ENCODE measurements at places on chromosomes 5 and 9. TPM values are rescaled to one million over a fixed set of nuclear protein-coding genes. Genes with fewer than 3 reads are reported as not detected.
A peak's percentile ranks its signal among the peaks of the same experiment; 100 is the strongest.

Gene FAM221B
- not detected for total RNA-seq

- DNase-seq: no peak
Measured at GRCh38 chr9:25254051-25254450, 424.2 kb downstream of the TUSC1 start.

DNA sequence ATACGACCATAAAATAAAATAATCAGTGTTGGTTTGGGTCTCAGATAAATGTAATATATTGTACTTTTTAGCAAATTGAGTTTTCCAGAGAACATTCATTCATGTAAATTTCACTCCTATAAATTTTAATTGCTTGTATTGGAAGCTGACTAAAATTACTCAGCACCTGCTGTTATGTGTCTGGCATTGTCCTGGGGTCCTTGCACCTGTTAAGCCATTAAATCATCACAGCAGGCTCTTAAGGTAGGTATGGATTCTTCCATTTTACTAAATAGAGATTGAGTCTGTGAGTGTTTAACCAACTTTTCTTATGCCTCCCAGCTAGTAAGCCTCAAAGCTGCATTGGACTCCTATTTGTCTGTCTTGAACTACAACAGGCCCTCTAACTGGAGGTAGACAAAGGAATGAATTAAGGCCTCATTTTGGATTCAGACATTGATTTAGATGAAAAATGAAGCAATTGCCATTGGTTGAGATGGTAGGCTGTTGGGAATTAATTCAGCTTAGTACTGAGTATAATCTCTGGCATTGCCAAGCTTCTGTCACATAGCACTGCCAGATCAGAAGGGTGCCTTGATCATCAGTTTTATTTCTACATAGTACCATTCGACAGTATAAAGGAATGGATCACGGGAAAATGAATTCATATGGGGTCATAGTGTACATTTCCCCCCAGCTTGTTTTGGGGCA lies 78.9 kb downstream of the PARP8 start:
- DNase-seq: no peak

DNA sequence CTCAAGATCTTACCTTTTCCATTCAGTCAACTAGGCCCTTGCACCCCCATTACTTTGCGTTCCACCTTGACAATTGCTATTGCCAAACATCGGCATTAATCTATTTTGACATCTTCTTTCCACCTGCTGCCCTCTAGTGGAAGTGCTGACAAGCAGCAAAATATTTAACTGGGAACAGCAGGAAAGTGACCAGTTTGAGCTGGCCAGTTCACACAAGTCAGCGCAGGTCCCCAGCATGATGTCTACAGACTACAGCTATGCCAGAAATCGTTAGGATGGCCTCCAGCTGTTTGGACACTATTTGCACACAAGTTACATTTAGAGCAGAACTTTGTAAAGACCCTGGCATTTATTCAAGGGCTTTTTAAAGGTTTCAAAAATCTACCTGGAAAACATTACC lies 160.1 kb downstream of the GHR start:
- DNase-seq: peak; percentile 80

Gene TAF1L
- not detected for total RNA-seq

- DNase-seq: no peak
Measured at GRCh38 chr9:27203783-27204182, 93.2 kb downstream of the EQTN start.

- DNase-seq: no peak
Measured at GRCh38 chr9:96100385-96101300, 201.3 kb downstream of the HSD17B3 start.

- DNase-seq: no peak
Measured at GRCh38 chr5:88693071-88693932, 189.7 kb downstream of the MEF2C start.

Gene SLC46A2
- total RNA-seq: not detected

Gene CCDC171
- 1.6 TPM for total RNA-seq

Gene IFNA13
- not detected for total RNA-seq

Gene WWC1
- 2.4 TPM for total RNA-seq
